ENCODE measurements at places on chromosomes 4 and X.

DNA sequence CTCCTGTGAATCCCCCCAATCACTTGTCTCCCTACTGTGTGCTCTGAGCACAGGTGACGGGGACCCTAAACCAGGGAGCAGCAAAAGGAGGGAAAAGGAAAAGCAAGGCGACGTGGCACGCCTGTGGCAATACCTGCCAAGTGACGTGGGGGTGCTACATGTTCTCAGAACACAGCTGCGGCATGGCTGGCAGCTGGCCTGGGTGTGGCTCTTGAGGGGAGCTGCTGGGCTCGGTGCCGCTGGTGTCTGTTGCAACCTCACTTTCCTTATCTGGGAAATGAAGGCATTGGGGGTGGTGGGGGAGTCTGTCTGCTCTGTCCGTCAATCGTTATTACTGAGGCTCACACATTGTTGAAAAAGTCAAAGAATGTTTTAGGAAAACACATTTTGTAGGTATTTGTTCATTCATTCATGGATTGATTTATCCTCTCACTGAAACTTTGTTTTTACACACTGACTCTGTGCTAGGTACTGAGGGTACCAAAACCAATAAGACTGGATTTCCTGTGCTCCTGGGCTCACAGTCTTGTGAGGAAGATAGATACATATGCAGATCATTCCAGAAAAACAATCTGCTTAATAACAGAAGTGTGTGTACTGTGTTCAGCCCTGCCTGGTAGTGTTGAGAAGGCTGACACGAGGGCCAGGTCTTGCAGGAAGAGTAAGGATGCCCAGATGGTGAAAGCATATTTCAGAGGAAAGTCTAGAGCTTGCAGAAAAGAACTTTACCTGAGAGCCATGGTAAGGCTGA, 217.6 kb downstream of the PTTG2 start:
- DNase-seq, result peak; percentile 86

- DNase-seq, result no peak
Measured at GRCh38 chr4:154954117-154954516, 173.0 kb downstream of the RBM46 start.

GRCh38 chrX:63526863-63527262, 175.7 kb upstream of the SPIN4 start:
- no peak for DNase-seq

DNA sequence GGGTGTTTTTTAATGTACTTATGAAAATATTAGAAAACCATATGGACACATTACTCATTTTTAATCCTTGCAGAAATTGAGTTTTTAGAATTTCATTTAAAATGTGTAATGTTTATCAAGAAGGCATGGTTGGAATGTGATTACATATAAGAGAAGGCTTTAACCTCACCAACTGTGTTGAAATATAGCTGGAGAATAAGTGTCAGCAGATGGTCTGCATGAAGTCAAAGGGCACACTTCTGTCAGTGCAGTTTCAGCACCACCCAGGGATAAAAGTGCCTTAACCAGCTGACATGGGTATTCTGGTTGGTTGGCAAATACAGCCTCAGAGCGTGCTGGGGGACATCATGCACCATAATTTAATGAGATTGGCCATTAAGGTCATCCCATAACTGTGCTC, 21.2 kb upstream of the ANTXR2 start:
- no peak for DNase-seq

GRCh38 chrX:136794080-136794479, 13.3 kb upstream of the ARHGEF6 start:
- no peak for DNase-seq

DNA sequence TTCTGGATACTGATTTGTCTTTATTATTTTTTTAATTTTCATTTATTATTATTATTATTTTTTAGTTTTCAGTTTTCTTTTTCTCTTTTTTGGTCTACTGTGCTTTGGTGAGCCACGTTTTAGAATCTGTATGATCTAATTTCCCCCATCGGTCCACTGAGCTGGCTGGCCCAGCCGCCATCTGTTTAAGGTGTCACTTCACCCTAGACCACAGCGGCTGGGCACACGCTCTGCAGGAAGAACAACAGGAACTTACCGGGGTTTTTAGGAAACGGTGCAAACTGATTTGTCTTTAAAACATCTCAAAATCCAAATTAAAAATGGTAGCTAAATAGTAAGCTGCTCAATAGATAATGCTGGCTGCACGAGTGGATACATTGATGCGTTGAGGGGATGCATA, 48.8 kb upstream of the AMOT start:
- no peak for DNase-seq

DNA sequence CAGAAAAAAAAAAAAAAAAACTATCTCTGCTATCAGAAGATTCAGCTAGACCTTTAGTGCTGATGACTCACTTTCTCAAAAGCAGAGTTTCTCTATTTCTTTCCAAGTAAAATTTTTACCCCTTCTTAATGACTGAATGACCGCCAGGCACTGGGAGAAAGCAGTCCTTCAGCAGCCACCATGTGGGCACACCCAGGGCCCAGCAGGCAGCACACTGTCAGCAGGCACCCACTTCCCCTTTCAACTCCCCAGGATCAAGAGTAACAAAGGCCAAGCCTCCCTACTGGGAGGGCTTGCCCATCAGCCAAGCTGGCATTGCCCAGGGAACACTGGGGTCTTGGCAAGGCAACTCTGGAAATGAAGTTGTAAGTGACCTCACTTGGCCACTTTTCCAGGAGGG, 201.9 kb upstream of the MAMLD1 start:
- DNase-seq, result no peak

- DNase-seq, result peak; percentile 71
Measured at GRCh38 chr4:140092094-140092851, 61.7 kb downstream of the MAML3 start.

- DNase-seq, result no peak
Measured at GRCh38 chr4:7422898-7423180, 11.9 kb downstream of the PSAPL1 start.

DNA sequence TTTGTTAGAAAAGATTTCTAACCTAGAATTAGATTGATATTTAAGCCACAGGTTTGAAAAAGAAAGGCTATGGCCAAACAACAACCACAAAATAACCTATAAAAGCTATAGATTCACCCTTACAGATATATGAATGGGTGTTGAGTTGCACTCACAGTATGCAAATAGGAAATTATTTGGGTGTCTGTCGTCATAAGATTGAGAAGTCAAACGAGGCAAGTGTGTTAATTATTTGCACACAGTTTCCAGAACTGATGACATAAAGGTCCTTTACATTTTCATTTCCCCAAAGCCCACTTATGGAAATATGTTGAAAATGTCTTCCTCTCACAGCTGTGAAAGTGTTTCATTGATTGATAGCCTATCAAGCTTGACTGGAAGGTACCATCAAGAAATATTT, 101.2 kb upstream of the CXCL13 start:
- no peak for DNase-seq

DNA sequence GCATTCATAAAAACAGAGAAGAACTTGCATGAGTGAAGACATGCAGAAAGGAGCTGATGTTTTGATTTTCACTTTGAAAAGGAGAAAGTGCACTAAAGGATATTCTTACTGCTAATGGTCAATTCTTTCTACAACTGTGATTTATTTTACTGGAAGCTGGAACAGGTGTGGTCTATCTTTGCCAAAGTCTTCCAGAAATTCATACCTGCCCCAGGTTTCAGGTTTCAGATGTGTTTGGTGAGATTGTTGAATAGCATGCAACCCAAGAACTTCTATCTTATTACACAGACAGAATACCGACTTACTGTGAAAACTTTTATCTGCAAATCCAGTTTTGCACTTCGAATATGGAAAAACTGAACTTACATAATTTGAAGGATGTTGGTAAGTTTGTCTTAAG, 388.3 kb downstream of the PDGFC start:
- no peak for DNase-seq

DNA sequence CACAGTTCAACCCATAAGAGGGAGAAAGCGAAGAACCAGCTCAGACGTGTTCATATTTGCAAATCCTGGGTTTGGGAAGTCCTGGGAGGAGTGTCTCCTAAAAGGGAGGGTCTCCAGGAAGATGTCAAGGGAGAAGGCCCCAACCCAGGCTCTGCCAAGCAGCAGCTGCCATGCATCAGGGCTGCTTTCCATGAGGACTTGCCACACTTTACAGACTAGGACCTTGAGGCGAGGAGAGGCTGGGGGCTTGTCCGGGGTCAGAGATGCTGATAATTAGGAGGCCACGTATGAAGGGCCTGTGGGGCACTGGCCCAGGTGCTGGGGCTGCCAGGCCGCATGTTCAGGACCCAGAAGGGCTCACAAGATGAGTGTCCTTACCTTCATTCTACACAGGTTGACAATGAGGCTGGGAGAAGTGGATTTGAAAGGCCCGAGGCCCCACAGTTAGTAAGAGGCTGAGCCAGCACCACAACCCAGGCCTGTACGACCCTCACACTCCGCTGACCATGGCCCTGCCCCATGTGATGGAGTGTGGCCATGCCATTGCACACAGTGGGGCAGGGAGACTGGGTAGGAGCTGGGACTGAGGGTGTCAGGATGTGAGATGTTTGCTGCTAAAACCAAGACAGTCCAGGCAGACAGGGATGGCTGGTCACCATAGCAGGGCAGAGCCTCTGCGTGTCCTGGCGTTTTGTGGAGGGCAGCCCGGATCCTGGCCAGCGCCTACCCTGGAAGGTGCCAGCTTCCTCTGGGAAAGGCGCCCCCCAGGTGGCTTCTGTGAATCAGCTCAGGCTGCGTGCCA, 94.8 kb downstream of the PSAPL1 start:
- no peak for DNase-seq

GRCh38 chr4:143351149-143351691, 14.5 kb downstream of the GAB1 start:
- no peak for DNase-seq

- no peak for DNase-seq
Measured at GRCh38 chr4:100379583-100380105, 138.2 kb downstream of the EMCN start.

DNA sequence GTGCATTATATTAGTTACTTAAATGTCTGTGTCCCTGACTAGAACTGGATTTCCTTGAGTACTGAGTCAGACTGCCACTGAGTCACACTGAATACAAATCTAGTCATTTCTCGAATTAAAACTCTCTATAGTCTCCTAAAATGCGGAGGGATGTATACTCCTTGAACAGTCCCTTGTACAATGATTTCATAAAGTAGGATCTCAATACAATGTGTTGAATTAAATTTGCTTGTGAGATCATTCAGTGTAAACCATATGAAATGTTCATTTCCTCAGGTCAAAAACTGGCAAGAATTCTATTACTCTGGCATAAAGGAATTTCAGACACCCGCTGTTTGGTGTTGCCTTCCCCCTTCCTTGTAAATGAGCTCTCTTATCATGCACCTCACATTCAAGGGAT, 17.5 kb upstream of the FAM241A start:
- no peak for DNase-seq

DNA sequence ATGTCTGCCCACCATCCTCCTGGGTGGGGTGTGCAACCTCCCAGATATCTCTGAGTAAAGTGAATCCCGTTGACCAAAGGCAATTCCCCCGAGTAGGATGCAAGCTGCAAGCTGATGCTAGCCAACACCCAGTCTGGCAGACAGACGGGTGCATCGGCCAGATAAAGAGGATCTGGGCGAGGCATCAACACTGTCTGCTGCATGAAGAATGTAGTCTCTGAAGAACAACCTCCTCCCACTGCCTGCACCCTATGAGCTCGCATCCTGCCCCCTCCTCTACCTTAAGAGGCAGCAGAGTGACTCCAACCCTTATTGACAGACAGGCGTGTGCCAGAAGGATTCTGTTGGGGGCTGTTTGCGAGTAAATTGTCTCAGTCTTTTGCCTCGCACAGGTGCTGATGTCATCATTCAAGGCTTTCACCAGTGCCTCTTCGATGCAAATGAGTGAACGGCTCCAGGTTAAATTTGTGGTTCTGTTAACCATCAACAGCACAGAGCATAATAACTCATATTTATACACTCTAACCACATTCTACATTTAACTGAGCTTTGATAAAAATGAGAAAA, 546.9 kb downstream of the BCOR start:
- no peak for DNase-seq

- no peak for DNase-seq
Measured at GRCh38 chr4:158543191-158543590, 21.5 kb downstream of the RXFP1 start.

DNA sequence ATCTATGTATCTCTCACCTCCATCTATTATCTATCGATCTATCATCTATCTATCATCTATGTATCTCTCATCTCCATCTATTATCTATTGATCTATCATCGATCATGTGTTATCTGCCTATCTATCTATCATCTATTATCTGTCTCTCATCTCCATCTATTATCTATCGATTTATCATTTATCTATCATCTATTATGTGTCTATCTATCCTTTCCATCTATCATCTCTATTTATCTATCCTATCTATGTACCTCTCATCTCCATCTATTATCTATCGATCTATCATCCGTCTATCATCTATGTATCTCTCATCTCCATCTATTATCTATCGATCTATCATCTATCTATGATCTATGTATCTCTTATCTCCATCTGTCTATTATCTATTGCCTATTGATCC, 188.1 kb downstream of the ASMT start:
- no peak for DNase-seq

- no peak for DNase-seq
Measured at GRCh38 chr4:5809216-5809776, 83.6 kb downstream of the CRMP1 start.

DNA sequence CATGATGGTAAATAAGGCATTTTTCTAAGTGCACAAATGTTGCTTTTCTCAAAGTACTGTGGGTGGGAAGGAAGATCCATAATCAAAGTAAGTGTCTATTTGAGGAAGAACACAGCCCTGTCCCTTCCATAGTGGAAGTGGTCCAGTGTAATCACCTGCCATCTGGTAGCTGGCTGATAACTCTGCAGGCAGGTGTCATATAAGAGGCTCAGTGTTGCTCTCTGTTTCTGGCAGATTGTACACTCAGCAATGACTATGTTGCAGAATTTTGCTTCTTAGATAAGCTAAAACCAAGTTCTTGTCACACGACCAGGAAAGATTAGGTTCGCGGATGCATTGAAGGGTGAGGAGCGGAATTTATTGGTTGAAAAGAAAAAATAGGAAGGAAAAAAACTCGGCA, 20.9 kb downstream of the SAGE1 start:
- DNase-seq, result no peak

- no peak for DNase-seq
Measured at GRCh38 chr4:149735796-149736195, 79.8 kb downstream of the IQCM start.

GRCh38 chr4:178599521-178599920, 1157.3 kb upstream of the AGA start:
- DNase-seq, result no peak

DNA sequence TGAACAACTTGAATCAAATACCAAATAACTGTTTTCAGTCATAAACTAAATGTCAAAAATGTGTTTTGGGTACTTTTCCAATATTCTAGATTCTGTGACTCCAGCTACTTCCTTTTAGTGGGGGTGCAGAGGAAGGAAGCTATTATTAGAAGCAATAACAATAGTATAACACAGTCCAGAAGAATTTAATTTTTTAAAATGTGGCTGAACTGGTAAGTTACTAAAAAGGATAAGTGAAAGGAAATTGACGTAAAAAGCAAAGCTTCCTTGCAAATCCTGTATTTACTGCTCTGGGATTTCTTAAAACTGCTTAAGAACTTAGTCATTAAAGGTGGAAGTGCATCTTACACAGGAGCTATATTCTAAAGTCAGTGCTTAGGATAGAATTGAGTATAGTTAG, 53.2 kb downstream of the MOSPD2 start:
- no peak for DNase-seq

Data from small intestine (tissue), 16 donors.